ENCODE measurements at places on chromosomes 1 and 21. TPM values are rescaled to one million over a fixed set of nuclear protein-coding genes. Genes with fewer than 3 reads are reported as not detected.

DNA sequence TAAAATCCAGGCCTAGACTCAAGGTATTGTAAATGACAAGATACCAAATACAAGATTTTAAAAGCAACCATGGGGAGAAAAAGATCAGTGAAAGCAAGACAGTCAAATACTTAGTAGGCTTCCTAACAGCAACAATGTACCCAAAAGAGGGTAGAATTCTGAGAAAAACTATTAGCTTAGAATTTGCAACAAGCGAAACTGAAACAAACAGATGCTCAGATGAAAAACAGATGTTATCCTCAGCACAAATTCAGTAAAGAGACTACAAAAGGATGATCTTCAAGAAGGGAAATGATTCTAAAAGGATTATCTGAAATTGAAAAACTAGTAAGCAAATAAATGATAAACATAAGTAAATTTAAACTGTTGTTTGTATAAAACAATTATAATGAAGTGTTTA, 40.0 kb downstream of the PDC start:
- no peak for DNase-seq

DNA sequence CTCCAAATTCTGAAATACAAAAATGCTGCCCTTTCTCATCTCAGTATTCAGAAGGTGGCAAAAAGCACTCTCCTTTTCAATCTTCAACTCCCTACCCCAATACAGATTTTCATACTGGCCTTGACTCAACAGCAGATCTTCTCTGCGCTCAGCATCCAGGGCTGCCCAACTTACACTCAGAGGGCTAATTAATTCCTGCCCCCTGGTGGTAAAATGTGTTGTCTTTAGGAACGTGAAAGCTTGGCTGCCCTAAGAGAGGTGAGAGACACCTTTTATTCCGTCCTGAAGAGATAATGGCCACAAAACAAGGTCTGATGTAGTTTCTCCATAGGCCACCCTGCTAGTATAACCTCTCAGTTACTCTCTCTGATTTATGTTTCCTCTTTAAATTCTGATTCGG, 25.0 kb downstream of the KRTAP24-1 start:
- DNase-seq: no peak

DNA sequence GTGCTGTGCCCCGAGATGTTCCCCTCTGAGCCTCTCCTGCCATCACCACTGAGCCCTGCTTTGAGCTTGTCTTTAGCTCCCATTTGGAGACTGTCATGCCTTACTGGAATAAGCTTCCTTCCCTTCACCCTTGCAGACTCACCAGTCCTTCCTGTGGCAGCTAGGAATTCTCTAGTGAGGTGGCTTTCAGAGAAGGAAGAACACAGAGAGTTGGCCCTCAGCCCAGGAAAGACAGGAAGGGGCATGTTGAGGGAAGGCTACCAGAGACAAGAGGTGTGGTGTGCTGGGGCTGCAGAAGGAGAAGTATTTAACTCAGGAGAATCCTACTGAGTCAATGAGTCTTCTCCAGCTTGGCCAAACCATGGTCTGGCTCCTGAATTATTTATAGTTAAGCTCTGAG, 76.3 kb downstream of the UCK2 start:
- DNase-seq: no peak

- DNase-seq: no peak
These were observed 23.7 kb downstream of the PADI3 start for GRCh38 chr1:17272646-17273045.

- peak; percentile 32 for DNase-seq
These were observed 15.0 kb downstream of the ITGB2 start for GRCh38 chr21:44905728-44906090.

- no peak for DNase-seq
These were observed 110.2 kb downstream of the PSMG1 start for GRCh38 chr21:39073063-39073462.

GRCh38 chr21:37758982-37759381, 157.3 kb downstream of the KCNJ6 start:
- no peak for DNase-seq

- DNase-seq: no peak
These were observed 3.0 kb upstream of the RGS2 start for GRCh38 chr1:192805832-192806323.

DNA sequence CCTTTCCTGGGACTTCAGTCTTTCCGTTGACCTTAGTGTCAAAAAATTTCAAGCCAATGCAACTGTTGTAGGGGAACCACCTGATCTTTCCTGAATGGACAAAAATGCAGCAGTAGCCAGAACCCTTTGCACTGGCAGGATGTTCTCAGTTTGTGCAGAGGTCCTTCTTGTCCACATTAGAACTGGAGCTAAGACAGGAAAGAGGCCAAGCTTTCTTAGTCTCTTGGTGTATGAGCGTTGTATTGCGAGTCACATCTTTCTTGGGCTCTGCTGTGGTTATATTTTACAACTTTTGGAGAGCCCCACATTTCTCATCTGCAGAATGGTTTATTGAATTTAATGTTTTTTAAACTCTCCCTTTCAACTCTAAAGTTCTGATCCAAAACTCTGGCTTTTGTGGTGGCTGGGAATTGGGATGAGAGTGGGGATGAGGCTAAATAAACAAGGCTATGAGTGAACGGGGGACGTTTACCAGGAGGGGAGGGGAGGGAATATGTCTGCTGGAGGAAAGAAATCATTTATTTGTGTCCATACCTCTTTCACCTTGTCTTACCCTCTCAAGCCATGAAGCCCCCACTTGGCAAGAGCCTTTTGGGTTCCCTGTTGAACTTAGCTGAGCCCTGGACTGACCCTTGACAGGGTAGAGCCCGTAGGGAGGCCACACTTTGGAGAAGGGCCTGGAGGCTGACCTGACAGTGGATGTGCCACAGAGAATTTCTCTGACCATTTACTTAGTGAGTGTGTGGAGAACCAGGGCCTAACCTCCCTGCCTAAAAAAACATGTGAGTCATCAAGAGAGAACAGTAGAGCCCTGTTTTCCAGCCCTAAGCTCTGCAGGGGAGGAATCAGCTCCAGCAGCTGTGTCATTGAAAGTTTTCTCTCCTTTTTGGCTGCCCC, 586 bp downstream of the CHI3L2 start:
- peak; percentile 52 for DNase-seq

GRCh38 chr21:23578027-23578426, 2029.3 kb downstream of the MRPL39 start:
- no peak for DNase-seq

- DNase-seq: no peak
These were observed 9.8 kb upstream of the VWA5B1 start for GRCh38 chr1:20280906-20281305.

DNA sequence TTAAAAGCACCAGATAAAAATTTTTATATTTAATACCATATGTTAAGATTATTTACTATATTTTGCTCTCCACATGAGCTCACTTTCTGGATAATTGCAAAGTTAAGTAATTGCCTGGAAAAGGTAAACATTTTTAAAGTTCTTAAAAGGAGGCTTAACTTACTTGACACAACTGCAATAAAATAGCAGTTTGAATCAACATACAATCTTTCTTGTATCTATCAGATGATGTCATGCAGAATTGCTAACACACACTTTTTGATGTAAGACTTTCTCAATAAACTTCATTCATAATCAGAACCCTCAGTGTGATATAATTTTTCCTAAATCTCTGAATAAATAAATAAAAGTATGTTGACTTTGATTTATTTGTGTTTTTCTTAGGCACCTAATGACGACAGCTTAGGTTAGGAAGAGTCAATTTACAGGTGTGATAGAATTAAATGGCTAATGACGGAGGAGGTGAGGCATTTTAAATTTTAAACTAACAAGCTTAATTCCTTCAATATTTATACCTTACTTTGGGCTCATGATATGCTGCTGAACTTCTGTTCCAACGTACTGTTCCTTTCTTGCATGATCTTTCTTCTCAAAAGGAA, 99.5 kb downstream of the LYPLAL1 start:
- no peak for DNase-seq

- no peak for DNase-seq
These were observed 32.4 kb upstream of the PTGFRN start for GRCh38 chr1:116877141-116877818.

DNA sequence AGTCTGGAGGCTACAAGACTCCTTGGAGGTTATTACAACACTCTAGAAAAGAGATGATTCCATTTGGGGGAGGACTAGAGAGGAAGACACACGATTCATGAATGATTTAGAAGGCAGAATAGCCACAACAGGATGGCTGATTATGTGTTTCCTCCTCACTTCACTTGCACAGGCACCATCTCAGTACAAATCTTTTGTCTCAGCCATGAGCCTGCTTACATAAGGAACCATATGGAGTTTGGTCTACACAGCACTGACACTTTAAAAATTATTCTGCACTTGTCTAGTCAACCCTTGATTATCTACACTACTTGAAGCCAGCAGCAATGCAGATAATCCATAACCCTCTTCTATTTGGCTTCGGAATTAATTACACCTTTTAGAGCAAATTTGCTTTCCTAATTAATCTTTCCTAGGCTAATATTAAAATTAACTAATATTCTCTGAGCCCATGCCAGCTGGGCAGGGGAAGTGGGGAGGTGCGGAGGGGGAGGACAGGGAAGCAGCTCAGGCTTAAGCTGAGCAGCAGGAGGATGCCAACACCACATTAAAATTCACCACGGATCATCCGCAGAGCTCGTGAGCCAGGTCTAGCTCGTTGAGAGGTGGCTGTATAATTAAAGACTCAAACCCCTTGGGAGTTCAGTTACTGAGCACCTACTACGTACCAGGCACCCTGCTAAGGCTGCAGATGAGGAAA, 3.2 kb upstream of the LEMD1 start:
- no peak for DNase-seq

- no peak for DNase-seq
These were observed 11.2 kb downstream of the LRRC42 start for GRCh38 chr1:53957194-53957818.

GRCh38 chr1:183002797-183003196, 20.4 kb upstream of the LAMC1 start:
- no peak for DNase-seq

- DNase-seq: no peak
These were observed 208.2 kb upstream of the USP25 start for GRCh38 chr21:15521644-15522001.

GRCh38 chr1:183806125-183806524, 1.2 kb downstream of the RGL1 start:
- DNase-seq: no peak

- no peak for DNase-seq
These were observed 6.4 kb downstream of the TCHH start for GRCh38 chr1:152108882-152109222.

DNA sequence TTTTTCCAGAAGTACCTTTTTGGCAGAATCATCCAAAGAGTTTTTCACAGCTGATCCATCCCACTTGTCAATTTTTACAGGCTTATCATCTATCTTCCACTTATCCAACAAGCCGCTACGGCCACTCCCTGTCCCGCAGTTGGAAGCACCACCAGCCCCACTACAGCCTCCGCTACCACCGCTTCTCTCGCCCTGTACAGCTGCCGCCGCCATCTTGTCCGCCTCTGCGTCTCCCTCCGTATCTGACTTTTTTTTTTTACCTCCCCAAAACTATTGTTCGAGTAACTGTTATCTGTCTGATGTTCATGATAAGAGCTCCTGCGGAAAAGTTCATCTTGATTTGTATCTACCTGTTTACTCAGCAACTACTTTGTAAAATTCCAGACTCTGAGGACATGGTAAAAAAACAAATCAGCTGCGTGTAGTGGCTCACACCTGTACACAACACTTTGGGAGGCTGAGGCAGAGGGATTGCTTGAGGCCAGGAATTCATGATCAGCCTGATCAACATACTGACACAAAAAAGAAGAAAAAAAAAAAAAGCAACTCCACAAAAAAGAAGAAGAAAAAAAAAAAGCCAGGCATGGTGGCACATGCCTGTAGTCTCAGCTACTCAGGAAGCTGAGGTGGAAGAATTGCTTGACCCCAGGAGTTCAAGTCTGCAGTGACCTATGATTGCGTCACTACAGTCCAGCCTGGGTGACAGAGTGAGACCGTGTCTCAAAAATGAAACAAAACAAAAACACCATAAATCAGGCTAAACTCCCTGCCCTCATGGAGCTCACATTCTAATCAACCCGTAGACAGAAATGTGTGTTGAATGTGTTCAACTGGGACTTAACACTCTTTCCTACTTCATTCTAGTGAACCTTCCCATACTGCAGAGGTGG, 8.0 kb upstream of the EYA3 start:
- DNase-seq: no peak

DNA sequence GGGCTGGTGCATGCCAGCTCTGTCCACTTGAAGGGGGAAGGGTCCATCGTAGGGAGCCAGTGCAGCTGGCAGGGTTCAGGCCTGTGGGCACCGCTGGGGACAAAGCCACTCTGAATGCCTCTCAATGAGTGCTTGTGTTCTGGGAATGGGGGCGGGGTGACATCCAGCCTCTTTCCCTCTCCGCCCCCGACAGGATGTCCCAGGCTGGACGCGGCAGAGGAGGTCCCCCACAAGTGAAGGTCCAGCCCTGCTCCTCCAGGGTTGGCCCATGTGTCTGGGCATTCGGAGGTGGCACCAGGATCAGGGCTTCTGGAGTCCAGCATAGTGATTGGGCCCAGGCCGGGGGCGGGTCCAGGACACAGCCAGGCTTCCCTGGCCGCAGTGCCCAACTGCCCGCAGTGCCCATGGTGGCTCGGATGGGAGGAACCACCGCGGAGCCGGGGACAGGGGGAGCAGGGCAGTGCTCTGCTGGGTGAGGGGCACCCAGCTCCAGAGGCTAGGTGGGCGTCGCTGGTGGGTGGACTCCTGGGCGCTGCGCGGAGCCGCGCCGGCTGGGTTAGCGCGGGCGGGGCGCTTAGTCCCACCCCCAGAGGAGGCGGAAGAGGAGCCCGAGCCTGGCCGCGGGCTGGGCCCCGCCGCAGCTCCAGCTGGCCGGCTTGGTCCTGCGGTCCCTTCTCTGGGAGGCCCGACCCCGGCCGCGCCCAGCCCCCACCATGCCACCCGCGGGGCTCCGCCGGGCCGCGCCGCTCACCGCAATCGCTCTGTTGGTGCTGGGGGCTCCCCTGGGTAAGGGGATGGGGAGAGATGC, at the start of gene SHISA4:
Gene SHISA4 (plus strand): TSS at position 617 of the 808 bp plus-strand sequence. CDS start 97 bp downstream, at position 714.
- peak; percentile 90 for DNase-seq

DNA sequence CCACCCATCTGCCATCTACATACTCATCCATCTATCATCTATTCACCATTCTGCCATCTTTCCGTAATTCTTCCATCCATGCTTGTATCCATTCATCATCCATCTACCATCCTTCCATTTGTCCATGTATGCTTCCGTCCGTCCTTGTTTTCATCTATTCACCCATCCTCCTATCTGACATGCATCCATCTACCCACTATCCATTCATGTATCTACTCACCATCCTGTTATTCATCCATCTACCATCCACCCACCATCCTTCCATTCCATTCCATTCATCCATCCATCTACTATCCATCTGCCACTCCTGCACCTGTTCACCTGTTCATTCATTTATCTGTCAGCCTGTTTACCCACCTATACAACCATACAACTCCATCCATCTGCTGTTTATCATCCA, 86.2 kb downstream of the TRIM11 start:
- no peak for DNase-seq

GRCh38 chr21:37459575-37459974, 93.0 kb downstream of the DYRK1A start:
- no peak for DNase-seq

- no peak for DNase-seq
These were observed 2.0 kb downstream of the HUNK start for GRCh38 chr21:31874812-31875212.

The CRABP2 gene
- total RNA-seq: 0.74 TPM

The CDA gene
- total RNA-seq: 2.9 TPM

The LAD1 gene
- 2.2 TPM for total RNA-seq

The HCN3 gene
- total RNA-seq: 1.5 TPM

The PKNOX1 gene
- total RNA-seq: 8.4 TPM

The ITSN1 gene
- 44.4 TPM for total RNA-seq

The KCNJ9 gene
- total RNA-seq: not detected

The CENPF gene
- total RNA-seq: 0.47 TPM

The C1orf185 gene
- not detected for total RNA-seq

The NTRK1 gene
- 0.69 TPM for total RNA-seq

The CENPL gene
- 3.2 TPM for total RNA-seq

The PGLYRP4 gene
- total RNA-seq: not detected

The DNAH14 gene
- 5.5 TPM for total RNA-seq

Data from left ventricle myocardium superior (tissue), 1 donor.